ENCODE measurements at places on chromosomes 7 and 10.

DNA sequence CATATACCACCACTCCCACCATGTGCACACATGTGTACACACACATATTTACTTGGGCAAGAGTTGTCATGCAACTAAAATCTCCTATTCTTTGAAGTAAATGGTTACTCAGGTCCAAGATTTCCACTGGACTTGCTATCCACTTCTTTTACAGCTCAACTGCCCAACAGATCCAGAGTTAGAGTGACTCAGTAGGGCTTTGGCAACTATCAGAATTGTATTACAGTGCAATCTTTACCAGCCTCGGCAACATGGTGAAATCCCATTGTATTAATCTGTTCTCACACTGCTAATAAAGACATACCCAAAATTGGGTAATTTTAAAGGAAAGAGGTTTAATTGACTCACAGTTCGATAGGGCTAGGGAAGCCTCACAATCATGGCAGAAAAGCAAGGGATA, 51.9 kb upstream of the ABLIM1 start:
- no peak for DNase-seq

- DNase-seq = no peak
These were observed 6.5 kb upstream of the SDK1 start for GRCh38 chr7:3294432-3295100.

DNA sequence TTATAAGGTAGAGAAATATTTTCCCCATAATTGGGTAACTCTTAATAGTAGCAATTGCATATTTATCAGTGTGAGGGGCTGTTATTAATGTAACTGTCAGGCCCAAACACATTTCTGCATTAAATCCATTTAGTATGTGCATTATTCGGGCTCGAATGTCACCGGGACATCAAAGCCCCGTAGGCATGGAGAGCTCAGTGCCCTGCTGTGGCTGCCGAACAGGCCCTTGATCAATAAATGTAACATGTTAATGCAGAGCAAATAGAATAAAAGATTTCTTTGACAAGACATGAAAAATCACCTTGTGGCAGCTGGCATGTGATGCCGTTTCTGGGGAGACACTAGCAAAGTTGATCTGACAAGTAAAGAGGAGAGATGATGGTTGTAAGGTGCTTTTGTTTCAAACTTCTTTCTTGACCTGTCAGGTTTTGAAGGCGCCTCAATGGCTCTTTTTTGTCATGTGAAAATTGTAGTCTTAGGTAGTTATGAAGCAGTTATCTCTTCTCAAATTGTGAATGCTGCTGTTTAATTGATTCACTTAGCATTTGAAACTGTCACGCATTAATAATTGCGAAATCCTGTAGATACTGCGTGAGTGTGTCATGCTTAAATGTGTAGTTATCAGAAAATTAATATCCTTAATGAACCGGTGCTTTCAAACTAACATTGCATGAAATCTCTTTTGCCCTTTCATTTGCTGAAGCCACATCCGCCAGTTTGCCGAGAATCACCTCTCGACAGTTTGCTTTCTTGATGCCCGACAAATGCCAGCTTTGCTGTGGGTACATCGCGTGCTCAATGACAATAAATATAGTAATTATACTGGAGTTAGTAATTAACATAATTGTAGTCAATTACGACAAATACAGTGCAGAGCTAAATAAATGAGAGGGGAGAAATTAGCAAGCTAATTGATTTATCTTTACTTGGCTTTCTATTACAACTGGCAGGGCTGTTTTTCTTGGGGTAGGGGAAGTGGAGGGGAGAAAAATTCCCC, 19.5 kb downstream of the LRMDA start:
- no peak for DNase-seq

DNA sequence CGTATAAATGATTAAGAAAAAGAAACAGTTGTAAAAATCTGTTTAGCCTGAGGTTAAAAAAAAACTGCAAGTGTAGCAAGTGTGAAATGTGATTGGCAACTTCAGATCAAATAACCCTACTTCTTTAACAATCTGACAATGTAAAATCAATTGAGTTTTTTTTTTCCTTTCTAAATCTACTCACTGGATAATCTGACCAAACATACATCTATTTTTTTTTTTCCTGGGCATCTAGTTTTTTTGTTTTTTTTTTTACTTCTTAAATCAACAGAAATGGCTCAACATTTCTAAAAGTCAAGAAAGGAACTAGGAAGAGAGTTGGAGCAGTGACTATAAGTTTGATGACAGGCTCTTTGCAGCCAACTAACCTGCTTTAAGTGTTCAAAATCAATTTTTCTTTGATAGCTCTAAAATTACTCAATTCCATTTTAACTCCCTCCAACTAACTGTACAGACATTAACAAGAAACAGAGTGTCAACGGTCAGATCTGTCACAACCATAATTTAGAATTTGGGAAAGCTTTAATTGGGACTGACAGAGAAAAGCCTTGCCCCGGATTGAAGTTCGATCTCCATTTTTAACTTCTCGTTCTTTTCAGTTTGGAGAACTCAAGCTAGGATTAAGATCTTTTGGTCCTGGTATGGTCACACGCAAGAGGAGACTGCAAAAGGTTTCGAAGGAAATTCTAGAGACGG, 1.2 kb downstream of the ARL3 start:
- DNase-seq = no peak

DNA sequence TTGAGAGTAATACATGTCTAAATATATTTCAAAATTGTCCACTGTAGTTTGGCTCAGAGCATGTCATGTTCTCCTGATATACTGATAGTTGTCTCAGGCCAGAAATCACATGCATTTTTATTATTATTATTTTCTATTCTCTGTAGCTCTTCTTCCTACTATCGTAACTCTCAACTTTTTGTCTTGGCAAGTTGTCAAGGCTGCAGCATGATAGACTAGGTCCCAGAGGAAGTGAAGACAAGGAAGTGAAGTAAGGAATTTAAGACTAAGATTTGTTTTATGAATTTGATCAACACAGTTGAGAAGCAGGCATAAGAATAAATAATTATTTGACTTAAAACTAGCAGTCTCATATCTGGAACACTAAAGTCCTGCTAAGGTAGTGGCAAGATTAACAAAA, 369.5 kb downstream of the ABCA13 start:
- DNase-seq = no peak

GRCh38 chr7:29563590-29564495, at the start of gene PRR15:
Gene PRR15, plus strand, starts transcription at chr7:29563835. Its CDS starts 2,495 bp downstream, at chr7:29566330.
- DNase-seq = no peak

GRCh38 chr7:35546691-35547429, 148.1 kb downstream of the HERPUD2 start:
- DNase-seq = no peak
